ENCODE measurements at places on chromosomes 7 and 10. TPM values are rescaled to one million over a fixed set of nuclear protein-coding genes. Genes with fewer than 3 reads are reported as not detected.

- DNase-seq = no peak
Observed at GRCh38 chr7:74525881-74526280, 72.2 kb downstream of the GTF2IRD1 start.

GRCh38 chr7:1654738-1655475 is 15.2 kb upstream of the ELFN1 start:
- DNase-seq = no peak

- no peak for DNase-seq
Observed at GRCh38 chr7:139619367-139619657, 95.8 kb downstream of the CLEC2L start.

- DNase-seq = no peak
Observed at GRCh38 chr10:27433976-27434375, 70.1 kb upstream of the RAB18 start.

DNA sequence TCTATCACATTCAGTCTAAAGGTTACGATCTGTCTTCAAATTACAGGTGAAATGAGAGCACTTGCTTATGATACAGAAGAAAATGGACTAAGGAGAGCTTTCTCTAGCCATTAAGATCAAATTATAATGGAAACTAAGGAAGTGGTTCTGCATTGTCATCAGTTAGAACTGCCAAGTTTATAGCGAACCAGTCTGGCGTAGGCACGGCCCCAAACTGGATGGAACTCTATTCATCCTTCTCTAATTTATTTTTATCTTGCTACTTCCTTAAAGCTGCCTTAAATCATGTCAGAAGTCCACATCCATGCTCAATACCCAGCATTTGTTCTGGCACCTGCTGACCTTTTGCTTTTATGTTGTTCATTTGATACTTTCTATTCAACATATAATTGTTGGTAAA is 63.7 kb upstream of the APBB1IP start:
- DNase-seq = no peak

GRCh38 chr7:149348758-149349369 is 86.9 kb downstream of the ZNF783 start:
- DNase-seq = no peak

DNA sequence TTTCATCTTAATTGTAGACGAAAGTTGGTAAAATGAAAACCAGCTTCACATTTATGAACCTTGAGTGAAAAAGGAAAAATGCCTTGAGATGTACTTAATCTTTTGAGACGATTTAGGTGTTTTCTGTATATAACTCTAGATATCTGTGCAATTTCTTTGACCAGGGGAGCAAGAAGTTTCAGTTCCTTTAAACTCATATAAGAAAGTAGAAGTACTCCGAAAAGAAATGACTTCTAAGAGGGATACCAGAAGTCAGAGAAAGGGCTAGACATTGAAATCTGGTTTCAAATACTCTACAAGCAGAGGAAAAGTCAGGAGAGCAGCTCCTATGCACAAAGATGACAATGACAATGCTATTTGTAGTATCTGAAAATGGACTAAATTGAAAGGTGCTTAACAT is 303.7 kb downstream of the BAMBI start:
- no peak for DNase-seq

The EPHA1 gene
- 16.3 TPM for polyA plus RNA-seq

GRCh38 chr7:142300689-142301088 is 42.8 kb upstream of the PRSS58 start:
- DNase-seq = no peak

The NKX2-3 gene
- polyA plus RNA-seq = not detected

- no peak for DNase-seq
Observed at GRCh38 chr10:92890471-92890870, 42.2 kb downstream of the EXOC6 start.

The VPS37D gene
- polyA plus RNA-seq = 7.0 TPM

DNA sequence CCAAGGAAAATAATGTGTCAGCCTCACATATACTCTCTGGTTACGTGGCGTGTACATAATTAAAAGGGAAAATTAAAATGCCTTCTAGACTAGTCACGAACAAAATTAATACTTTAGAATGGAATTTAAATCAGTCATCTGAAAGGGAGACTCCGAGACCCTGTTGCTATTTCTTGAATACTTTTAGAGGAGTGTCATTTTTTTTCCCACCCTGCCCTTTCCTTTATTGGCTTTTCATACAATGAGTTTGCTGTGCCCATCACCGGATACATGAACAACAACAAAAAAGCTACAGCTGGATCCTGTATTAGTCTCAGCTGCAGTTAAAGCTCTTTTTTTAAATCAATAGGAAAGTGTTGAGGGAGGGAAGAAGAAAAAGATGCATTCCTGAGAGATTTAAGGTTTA is 20.1 kb downstream of the CYTH3 start:
- DNase-seq = no peak

GRCh38 chr10:118986815-118987790 is 42.4 kb upstream of the NANOS1 start:
- no peak for DNase-seq

DNA sequence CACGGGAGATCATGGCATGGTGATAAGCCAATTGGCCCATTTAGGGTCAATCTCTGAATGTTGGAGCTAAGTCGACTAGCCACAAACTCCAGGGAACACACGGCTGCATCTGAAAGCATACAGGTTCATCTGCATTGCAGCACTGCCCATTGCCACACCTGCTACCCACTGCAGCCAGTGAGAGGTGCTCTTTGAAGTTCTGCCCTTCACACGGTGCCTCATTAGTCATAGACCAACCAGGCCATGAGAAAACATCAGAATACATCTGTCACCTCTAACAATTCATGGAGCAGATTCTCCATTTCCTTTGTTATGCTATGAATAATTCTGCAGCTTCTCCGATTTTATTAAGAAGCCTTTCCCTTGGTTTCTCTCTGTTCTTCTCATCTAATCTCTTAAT is 65.7 kb upstream of the FAM204A start:
- DNase-seq = no peak

DNA sequence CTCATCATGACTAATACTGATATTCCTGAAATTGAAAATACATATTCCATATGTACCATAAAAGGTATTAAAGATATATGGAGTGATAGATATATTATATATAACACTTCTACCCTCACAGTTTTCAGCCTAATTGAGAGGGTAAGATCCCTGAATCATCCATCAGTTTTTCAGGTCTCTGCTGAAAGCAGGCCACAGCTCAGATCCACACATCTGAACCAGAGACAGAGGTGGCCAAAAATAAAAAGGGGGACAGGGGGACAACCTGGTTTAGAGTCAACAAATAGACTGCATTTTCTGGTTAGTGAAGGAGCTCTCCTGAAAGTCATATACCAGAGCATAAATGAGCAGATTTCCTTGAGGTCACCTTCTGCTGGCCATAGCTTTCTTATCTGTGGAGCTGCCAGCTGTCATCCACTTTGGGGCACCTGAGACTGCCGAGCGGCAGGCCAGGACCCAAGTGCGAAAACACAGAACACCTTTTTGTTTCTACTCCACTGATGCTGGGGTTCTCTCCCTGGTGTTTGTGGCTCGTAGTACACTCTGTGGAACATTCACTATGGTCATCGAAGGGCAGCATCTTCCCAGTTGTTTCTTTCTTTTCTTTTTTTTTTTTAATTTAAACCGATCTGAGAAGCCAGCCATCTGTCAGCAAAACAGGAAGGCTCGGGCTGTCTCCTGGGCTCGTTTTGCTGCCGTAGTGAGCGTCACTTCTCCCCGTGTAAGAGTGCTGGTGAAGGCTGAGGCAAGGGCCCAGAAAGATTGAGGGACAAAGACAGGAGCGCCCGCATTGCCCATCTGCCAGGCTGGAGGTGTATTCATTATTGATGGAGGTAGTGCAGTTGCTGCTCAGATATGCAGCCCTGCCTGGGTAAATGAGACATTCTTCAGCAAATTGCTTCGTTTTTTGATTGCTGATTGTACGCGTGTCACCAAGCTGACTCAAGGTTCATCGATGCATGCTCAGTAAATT is 13.5 kb downstream of the IKZF1 start:
- no peak for DNase-seq
